ENCODE measurements at places on chromosomes 5 and 9.
A peak's percentile ranks its signal among the peaks of the same experiment; 100 is the strongest.

GRCh38 chr5:76114179-76114851 lies 31.1 kb downstream of the SV2C start:
- DNase-seq: no peak

DNA sequence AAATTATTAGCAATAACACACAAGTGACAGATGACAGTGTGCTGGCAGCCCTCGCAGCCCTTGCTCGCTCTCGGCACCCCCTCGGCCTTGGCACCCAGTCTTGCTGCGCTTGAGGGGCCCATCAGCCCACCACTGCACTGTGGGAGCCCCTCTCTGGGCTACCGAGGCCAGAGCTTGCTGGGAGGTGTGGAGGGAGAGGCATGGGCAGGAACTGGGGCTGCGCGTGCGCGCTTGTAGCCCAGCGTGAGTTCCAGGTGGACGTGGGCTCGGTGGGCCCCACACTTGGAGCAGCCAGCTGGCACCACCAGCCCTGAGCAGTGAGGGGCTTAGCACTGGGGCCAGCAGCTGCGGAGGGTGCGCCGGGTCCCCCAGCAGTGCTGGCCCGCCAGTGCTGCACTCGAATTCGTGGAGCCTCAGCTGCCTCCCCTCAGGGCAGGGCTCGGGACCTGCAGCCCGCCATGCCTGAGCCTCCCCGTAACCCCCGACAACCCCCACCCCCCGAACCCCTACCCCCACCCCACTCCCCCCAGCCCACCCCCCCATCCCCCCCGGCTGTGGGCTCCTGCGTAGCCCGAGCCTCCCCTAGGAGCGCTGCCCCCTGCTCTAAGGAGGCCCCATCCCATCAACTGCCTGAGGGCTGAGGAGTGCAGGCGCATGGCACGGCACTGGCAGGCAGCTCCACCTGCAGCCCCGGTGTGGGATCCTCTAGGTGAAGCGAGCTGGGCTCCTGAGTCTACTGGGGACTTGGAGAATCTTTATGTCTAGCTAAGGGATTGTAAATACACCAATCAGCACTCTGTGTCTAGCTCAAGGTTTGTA lies 240.9 kb downstream of the TRIM36 start:
- DNase-seq: no peak

DNA sequence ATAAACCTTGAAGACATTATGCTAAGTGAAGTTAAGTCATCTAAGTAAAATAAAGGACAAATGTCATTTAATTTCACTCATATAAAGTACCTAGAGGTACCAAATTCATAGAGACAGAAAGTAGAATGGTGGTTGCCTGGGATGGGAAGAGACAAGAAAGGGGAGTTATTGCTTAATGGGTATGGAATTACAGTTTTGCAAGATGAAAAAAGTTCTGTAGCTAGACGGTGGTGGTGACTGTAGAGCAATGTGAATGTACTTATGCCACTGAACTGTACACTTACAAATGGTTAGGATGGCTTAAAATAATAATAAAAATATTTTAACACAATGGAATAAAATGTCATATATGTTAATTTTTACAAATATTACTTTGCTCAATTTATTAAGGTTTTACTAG lies 128.0 kb downstream of the MPDZ start:
- no peak for DNase-seq

- no peak for DNase-seq
Measured at GRCh38 chr5:4410151-4410550, 730.0 kb upstream of the ADAMTS16 start.

- DNase-seq: no peak
Measured at GRCh38 chr5:2981652-2982051, 230.2 kb upstream of the IRX2 start.

- no peak for DNase-seq
Measured at GRCh38 chr5:74007193-74007592, 381.2 kb downstream of the ARHGEF28 start.

GRCh38 chr9:128861501-128861900 lies 20.2 kb downstream of the KYAT1 start:
- no peak for DNase-seq

GRCh38 chr9:71683598-71684235 lies 84.6 kb downstream of the CEMIP2 start:
- DNase-seq: no peak

GRCh38 chr5:75460532-75460931 lies 50.9 kb downstream of the CERT1 start:
- no peak for DNase-seq

- DNase-seq: peak; percentile 26
Measured at GRCh38 chr5:124365361-124365801, 381.1 kb downstream of the ZNF608 start.
